ENCODE measurements at places on chromosomes 5 and 9.

- DNase-seq: no peak
These were observed 307.3 kb upstream of the MPDZ start for GRCh38 chr9:13586587-13587374.

GRCh38 chr5:129135633-129136032 lies 41.1 kb downstream of the ISOC1 start:
- DNase-seq: no peak

- no peak for DNase-seq
These were observed 13.3 kb upstream of the COL5A1 start for GRCh38 chr9:134628354-134628736.

DNA sequence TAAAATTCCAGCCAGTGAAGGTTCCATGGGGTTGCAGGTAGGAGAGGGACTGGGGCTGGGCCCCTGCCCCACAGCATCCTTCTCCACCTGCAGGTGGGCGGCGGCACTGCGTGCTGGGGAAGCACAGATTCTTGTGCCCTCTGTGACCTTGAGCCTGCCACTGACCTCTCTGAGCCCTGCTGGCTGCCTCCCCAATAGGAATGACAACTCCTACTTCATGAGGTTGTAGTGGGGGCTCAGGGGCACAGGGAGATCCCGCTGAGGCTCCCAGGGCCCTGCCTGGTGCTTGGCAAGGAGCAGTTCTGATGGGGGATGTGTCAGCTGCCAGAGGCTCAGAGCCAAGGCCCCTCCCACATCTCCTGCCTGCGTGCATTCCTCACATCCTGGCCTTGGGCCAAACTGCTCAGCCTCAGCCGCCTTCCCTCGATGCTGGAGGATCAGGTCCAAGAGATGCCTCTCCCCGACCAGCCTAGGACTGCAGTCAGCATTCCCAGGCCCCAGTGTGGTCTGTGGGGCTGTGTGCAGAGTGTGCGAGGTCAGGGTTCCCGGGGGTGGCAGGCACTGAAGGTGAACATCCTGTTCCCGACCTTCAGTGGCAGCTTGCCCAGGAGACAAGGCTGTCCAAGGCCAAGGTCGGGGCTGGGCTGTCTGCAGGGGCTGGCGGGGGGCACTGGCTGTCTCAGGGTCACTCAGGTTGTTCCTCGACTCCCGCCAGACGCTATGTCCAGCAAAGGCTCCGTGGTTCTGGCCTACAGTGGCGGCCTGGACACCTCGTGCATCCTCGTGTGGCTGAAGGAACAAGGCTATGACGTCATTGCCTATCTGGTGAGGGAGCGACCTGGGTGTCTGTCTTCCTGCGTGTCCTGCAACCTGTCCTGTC lies 7.0 kb downstream of the ASS1 start:
- DNase-seq: no peak

DNA sequence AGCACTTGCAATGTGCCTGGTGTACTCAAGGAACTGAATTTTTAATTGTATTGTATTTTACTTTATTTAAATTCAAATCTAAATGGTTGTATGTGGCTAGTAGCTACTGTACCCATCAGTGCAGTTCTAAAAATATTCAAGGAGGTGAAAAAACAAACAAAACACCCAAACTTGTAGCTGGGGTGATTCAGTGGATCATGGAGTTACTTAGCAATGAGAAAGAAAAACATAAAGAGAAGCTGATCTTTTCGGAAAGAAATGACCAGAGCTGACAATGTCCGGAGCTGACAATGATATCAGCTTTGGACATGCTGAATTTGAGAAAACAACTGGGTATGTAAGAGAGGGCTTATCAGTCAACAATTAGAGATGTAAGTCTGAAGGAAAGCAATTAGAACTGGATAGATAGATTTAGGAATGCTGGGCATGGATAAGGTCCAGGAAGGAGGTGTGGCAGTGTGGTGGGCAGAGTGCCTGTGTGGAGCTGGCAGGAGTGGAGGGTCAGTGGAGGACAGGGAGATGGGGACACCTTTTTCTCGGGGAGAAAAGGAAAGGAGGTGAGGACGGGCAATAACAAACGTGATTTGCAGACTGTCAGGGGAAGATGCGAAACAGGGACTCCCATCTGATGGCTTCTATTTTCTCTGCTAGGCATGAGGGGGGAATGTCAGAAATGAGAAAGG lies 113.2 kb downstream of the DCP2 start:
- DNase-seq: no peak

DNA sequence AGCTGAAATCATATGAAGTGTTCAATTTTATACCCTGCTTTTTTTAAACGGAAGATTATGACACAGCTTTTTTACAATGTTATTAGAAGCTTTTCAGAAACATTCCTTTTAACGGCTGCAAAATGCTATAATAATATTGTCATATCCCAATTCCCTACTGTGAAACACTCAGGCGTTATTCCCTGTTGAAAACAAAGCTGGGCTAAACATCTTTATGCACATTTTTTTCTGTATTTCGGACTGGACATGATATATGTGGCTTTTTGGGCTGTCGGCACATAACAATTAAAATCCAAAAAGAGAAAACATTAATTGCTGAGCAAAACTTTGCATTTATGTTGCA lies 12.0 kb upstream of the CTSL start:
- no peak for DNase-seq

- DNase-seq: no peak
These were observed 200.4 kb downstream of the MAST4 start for GRCh38 chr5:66796305-66797292.
